Esophagus mucosa (tissue), 1 donor: ENCODE measurements at places on chromosomes 6 and 20.

GRCh38 chr20:57959589-57959988 is 249.8 kb upstream of the PMEPA1 start:
- no peak for ATAC-seq

DNA sequence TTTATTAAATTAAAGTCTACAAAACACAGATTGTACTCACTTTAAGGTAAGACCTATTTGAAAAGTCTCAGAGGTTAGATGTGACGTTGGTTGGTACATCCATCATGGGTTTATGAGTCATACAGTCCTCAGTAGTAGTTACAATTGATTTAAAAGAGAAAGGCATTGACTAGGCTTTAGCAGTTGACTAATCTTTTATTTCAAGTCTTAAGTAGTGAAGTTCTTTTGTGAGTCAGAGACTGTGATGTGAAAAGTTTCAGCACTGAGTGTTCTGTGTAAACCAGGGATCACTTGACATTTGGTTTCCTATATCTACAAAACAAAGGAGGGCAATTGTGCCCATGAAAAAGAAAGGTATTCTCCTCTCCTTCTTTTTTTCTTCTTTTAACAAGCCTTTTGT is 221.3 kb downstream of the GRIK2 start:
- peak; percentile 99 for ATAC-seq

- no peak for ATAC-seq
These were observed 164.0 kb upstream of the AGPAT4 start for GRCh38 chr6:161437851-161438250.

GRCh38 chr6:52317841-52318581 is 33.5 kb upstream of the MCM3 start:
- peak; percentile 48 for ATAC-seq

DNA sequence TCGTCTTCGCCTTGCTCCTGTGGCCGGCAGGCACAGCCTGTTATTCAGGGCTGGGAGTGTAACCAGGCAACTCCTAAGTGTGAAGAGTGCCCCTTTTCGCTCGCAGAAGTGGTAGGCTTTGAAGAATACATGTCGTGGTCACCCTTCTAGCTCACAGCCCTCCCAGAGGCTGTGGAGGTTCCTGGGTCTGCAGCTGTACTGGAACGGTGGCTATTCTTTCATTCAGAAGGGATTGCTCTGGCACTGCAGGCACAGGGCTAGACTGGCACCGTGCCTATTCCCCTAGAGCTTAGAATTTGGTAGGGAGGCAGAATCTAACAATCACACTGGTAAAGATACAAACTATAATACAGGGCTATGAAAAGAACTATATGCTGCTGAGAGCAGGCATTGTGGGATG is 1.1 kb upstream of the SRSF12 start:
- ATAC-seq = no peak

DNA sequence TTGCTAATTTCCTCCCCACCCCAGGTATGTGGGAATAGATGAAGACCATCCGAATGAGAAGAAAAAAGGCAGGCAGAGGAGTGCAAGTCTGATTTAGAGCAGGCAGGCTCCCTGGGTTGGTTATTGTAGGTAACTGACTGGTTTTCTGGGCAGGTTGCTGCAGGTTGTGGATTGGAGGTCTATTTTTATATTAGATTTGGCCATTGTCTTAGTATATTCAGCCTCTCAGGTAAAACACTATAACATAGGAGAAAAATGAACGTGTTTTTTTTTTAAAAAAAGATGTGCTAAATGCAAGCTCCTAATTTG is 492 bp upstream of the TBC1D7 start:
- ATAC-seq = peak; percentile 25

- ATAC-seq = no peak
These were observed 40.5 kb downstream of the PLN start for GRCh38 chr6:118588626-118589025.

DNA sequence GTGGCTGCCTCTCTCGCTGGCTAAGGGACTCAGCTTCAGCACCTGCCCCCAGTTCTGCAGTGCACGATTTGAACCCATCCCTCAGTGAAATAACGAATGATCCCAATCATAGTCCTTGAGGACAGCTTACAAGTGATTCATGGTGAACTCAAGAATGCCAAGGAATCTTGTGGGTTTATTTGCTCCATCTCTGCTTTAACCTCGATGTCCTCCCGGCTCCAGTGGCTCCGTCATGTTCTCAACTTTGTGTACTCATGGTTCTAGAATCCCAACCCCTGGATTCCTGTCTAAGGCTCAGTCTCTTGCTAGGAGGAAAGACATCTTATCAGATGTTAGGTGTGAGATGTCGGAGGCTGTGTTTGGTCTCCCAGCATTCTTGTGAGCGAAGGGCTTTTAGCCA is 29.0 kb upstream of the GTSF1L start:
- no peak for ATAC-seq

- ATAC-seq = no peak
These were observed 122.6 kb downstream of the SULF2 start for GRCh38 chr20:47662483-47663353.

GRCh38 chr6:74550821-74551220 is 655.0 kb downstream of the COL12A1 start:
- ATAC-seq = no peak

DNA sequence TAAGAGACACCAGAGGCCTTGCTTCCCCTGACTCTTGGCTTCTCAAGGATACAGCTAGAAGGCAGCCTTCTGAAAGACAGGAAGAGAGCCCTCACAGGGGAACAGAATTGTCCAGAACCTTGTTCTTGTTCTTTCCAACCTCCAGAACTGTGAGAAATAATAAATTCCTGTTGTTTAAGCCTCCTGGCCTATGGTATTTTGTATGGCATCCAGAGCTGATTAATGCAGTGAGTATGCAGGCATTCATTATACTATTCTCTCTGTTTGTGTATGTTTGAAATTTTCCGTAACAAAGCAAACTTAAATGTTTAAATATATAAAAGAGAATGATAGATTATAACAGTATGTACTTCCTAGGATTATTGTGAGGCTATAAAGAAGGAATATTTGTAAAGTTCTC is 903.4 kb upstream of the FLRT3 start:
- no peak for ATAC-seq

DNA sequence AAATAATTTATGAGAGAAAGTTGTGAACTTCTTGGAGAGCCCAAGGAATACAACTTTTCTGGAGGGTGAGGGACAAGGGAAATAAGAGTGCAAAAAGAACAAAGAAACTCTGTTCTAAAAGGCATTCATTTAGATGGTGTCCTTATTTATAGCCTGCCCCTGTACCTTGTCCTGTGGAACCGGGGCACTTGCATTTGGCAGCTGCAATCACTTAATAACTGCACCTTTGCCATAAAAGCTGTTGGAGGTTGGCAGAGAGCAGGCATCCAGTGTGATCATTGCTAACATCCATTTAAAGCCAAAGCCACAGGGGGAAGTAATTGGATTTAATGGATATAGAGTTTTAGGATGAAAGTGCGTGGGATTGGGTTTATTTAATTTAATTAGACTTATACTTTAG is 50.8 kb upstream of the SGK1 start:
- ATAC-seq = no peak

GRCh38 chr6:130148181-130148580 is 74.6 kb downstream of the SAMD3 start:
- ATAC-seq = no peak

- no peak for ATAC-seq
These were observed 64.1 kb downstream of the MMS22L start for GRCh38 chr6:97218912-97219311.

GRCh38 chr6:166653639-166653941 is 26.5 kb upstream of the RPS6KA2 start:
- ATAC-seq = no peak

DNA sequence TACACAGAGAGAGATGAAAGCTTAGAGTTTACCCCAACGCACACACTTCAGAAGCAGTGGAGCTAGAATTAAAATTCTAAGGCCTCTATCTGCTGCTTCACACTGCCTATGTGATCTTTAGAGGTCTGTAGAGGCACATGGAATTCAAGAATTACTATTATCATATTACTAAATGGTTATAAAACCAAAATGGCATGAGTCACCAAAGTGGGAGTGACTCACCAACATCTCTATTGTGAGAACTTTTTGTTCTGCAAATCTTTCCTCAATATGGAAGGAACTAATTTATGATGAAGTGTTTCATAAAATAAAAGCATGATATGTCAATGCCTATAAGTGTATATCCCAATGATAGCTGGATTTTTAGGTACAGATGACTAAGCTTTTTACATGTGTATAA is 28.5 kb upstream of the TMEM244 start:
- ATAC-seq = peak; percentile 76

- peak; percentile 74 for ATAC-seq
These were observed 10.8 kb upstream of the TAAR1 start for GRCh38 chr6:132669690-132670291.
